ENCODE measurements at places on chromosomes 5 and 9.

- no peak for DNase-seq
Measured at GRCh38 chr9:112898872-112899311, 8.2 kb upstream of the SLC46A2 start.

DNA sequence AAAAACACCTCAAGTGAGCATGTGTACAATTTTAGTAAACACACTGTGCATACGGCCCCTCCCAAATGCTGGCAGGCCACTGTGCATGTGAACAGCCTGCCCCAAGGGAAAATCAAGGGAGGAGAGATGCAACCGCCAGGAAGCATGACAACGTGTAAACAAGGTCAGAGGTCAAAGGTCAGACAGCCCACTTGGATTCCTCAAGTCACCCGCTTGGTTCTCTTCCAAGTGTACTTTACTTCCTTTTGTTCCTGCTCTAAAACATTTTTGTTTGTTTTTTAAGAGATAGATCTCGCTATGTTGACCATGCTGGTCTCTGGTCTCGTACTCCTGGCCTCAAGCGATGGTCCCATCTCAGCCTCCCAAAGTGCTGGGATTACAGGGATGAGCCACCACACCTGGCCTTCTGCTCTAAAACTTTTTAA is 126.7 kb upstream of the SHB start:
- DNase-seq: no peak

DNA sequence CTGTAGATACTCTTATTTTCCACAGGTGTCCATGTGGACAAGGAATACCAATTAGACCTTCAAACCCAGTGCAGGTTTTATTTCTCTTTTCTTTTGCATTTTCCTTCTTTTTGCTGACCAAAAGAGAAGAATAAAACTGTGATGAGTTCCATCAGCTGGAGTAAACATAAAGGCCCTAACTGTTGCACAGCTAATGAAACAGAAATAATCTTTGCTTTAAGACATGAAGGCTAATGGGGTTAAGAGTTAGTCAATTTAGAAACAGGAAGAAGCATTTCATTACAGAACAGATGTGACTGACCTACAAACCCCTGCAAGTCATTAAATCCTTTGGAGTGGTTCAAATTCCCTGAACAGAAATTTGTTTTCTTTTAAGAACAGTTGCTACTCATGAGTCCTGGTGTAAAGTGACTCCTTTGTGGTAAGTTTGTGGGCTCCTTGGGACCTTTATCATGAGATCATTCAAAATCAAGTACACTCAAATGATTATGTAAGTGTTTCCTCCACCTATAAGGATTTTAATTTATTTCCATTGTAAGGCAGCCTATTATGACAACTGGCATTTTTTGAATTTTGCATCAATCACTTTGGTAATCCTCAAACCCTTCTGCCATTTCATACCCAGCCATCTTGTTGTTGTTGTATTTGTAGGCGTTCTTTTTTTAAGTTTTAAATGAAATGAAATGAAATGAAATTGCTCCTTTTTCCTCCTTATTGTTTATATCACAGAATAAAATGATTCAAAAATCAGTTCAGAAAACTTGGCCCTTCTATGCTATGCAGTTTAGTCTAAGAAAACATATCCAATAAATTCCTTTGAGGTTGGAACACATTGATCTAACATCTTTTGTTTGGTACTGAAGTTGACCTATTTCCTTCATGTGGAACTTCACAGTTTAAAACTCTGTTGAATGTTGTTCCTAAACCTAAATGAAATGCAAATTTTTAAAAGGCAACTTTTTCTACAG is 1.3 kb downstream of the MINAR2 start:
- no peak for DNase-seq

DNA sequence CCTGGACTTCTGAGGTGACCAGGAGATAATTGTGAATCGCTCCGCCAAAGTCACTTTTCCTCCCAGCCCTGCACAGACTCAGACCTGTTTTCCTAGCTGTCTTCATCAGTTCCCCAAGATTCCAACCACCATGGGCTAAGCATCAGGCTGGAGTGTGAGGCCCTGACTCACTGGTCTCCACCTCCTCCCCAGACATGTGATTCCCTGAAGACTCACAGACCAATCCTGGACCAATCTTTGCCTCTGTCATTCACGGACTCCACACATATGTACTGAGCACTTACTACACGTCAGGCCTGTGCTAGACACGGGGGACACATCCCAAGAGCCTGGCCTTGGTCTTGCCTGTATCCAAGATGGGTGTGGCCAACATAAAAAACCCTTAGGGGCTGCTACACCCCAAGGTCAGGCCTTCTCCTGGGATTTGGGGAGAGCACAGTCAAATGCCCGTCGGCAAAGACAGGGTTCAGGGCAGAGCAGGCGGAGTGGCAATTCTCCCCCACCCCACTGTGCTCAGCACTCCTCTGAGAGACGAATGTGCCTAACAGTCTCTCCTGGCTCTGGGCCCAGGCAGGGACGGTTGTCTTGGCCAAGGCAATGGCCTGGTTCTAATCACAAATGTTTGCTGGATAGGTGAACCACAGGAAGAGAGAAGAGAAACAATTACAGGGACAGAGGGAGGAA is 11.9 kb downstream of the EEIG1 start:
- no peak for DNase-seq

DNA sequence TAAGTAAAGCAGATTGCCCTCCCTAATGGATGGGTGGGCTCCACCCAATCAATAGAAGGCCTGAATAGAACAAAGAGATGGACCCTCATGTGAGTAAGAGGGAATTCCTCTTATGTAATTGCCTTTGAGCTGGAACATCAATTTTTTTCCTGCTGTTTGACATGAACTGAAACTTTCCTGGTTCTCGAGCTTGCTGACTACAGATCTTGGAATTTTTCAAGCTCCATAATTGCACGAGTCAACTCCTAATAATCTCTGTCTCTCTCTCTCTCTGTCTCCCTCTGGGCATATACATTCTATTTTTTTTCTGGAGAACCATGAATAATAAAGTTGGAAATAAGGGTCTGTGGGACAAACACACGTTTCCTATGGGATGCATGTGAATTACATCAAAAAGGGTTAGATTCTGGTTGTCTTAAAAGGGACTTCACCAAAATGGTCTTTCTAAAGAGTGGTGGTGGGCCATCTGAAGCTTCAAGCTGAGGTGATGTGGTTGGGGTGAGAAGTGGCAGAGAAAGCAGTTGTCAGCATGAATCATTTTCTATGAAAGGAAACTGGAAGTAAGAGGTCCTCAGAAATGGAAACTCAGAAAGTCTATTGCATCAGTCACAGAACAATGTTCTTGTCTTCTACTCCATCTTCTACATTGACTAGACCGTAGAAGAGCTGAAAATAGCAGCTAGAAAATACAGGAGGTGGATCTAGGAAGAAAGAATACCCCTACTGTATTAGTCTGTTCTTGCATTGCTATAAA is 47.0 kb upstream of the HOMER1 start:
- DNase-seq: no peak

GRCh38 chr5:82349652-82350051 is 71.5 kb upstream of the RPS23 start:
- no peak for DNase-seq

DNA sequence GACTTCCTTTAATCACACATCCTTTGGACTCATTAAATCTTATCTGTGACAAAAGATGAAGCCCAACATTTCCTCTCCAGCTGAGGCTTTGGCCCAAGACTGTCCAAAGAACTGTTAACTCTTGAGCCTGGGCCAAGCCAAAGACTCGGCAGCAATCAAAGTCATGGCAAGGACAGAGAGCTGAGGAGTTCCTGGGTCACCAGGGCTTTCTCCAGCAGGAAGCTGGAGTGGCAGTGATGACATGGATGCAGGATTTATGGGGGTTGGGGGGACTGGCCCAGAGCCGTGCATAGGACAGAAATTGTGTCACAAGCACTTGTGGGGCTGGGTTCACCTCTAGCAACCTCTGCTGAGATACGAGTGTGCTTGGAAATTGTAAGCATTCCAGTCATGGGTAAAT is 440.3 kb downstream of the PLK2 start:
- no peak for DNase-seq

GRCh38 chr5:41067714-41068568 is 3.2 kb downstream of the MROH2B start:
- DNase-seq: no peak

DNA sequence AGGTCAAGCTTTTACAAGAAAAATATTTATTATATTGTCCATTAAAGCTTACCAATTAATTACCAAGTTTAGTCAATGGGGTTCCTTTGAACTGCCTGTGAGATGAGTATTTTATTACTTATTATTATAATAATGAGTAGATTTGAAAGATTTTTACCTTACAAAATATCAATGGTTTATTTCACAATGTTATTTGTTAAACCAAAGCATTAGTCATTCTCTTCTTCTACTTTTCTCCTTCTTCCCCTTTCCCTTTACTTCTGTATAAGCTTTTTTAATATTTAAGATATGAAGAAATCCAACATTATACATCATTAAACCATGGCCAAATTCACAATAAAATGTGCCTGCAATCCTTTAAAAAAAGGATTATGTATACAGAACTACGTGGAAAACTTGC is 369.5 kb downstream of the ARL15 start:
- DNase-seq: no peak

- DNase-seq: no peak
Measured at GRCh38 chr5:17799521-17799920, 165.3 kb downstream of the TAF11L14 start.

GRCh38 chr9:93134015-93134739 is at the start of gene NINJ1:
TSS of gene NINJ1 (minus strand) at chr9:93134251. CDS start at chr9:93134217, 34 bp downstream.
- DNase-seq: peak; percentile 93

DNA sequence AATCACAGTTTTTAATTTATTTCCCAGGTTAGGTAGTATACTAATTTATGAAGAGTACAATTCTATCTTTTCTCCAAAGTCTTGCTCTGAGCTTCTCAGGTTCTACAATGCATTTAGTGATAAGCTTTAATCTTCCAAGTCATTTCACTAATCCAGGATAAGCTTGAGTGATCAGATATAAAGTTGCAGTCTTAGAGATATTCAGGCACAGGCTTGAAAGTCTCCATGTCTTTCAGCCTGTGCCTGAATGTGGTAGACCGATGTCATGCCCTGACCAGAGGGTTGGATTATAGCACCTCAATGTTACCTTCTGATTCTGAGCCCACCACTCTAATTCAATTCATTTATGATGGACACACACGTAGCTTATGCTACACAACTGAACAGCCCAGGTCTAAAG is 3.2 kb downstream of the CRHBP start:
- DNase-seq: no peak

DNA sequence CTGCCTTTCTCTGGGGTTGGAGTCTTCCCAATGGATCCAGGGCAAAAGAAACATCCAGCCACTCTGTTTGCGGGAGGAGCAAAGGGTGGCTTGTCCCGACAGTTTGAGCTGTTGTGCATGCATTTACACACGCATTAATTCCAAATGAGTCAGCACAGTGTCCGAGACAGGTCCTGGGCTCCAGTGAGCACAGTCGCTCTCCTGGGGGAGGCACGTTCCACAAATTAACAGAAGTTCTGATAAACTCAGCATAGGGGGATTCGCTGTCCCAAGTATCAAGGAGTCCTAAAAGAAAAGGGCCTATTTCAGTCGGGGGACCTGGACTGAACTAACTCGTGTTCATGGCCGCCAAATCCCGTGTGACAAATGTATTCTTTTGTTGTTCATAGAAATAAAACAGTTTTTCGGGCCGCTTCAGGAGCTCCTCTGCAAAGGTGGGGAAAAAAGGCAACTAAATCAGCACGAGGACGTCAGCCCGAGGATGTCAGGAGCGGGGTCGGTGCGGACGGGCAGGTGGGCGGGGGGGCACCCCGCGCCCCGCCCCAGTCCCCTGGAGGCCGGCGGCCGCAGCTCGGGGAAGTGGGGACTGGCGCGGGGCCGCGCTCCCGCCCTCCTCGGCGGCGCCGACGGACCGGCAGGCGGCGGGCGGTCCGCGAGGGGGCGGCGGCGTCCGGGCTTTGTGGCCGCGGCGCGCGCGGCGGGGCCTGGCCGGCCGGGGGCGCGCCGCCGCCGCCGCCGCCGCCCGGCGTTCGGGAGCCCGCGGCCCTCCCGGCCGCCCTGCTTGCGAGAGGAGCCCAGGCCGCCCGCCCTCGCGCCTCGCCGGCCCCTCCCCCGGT is at the start of gene MSANTD3:
TSS of gene MSANTD3 (plus strand) at position 614 of the 836 bp plus-strand sequence. CDS start 14,796 bp downstream, outside the sequence.
- DNase-seq: peak; percentile 76

DNA sequence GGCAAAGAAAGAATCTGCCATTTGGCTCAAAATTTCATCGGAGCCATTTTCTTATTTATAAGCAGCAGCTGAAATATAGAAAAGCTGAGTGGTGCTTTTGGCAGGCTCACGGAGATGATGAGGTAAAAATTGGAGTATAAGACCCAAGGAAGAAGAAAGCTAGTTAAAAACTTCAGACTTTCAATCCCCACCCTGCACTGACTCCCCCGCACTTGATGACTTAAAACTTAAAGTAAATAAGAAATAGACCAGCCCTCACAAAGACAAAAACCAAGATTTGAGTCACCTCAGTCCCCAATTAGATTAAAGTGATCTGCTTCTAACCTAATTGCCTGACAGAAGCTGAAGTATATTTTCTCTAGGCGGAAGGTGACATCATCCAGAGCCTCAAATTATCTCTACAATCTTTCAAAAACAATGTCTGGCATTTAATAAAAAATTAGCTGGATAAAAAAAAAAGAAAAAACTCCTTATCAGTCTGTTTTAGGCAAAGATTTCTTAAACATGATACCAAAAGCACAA is 124.0 kb upstream of the PJA2 start:
- DNase-seq: no peak

DNA sequence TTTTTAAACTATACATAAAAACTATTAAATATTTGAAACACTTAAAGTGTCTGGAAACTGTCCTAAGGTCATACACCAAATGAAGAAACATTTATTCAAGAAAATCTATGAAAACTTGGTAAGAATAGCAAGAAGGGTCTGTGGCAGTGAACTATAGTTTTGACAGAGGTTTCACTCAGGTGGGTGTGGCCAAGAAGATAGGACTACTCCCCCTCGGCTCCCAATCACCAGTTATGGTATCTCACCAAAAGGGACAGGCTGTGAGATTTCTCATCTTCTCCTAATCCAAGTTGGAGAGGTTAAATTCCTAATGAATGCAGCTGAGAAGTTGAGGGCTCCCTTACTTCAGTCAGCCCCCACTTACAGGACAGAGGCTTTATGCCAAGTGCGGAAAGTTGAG is 2.9 kb downstream of the ARSK start:
- no peak for DNase-seq
